ENCODE measurements at places on chromosomes 12 and 14.

- DNase-seq, result no peak
These were observed 173.1 kb downstream of the FBXL14 start for GRCh38 chr12:1421091-1421846.

GRCh38 chr12:116892349-116893140, 11.3 kb upstream of the HRK start:
- DNase-seq, result no peak

DNA sequence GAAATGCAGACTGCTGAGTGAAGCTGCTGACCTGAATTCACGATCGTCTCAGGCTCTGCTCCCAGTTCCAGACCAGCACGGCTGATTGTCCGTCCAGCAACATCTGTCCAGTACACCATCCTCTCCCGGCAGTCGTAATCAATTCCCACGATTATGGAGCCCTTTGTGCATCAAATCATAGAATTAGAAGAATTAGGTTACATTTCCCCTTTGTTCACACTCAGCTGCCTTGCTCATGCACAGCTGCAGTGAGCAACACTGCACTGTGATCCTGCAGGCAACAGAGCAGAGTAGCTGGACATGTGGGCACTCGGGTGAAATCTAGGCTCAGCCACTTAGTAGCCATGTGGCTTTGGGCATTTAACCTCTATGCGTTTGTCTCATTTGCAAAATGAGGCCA, 22.2 kb downstream of the RTRAF start:
- no peak for DNase-seq

DNA sequence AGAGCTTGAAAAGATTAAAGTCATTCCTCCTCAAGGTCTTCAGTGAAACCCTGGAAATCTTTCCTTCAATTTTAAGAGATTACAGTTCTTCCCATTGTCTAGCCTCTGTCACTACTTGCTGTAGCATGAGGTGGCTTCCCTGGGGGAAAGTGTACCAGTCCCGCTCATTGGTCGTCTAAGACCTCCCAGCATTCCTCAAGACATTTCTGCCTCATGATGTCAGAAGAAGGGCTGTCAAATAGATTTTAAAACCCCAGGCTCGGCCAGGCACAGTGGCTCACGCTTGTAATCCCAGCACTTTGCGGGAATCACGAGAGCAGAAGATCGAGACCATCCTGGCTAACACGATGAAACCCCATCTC, 46.7 kb downstream of the SMUG1 start:
- peak; percentile 86 for DNase-seq

GRCh38 chr14:54257424-54257823, 139.4 kb upstream of the CDKN3 start:
- DNase-seq, result peak; percentile 15

DNA sequence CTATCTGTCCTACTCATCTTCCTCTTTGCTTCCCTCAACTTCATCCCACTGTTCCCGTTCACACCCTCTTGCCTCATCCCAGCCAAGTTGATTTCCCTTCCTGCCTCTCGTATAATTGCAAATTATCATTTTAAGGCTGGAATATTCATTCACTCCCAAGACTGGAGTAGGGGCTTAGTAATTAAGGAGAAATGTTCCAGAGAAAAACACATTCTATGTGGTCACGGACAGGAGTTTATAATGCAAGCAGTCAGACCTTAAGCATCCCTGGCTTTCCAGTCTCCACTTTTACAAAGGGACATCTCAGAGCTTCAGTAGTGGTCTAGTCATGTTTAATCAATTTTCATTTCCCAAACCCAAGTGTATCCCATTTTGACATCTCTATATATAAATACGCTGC, 54.9 kb downstream of the TMEM132D start:
- no peak for DNase-seq

- no peak for DNase-seq
These were observed 40.7 kb downstream of the NKX2-1 start for GRCh38 chr14:36479344-36479743.

GRCh38 chr14:78245238-78245637, 75.1 kb downstream of the NRXN3 start:
- DNase-seq, result no peak

- DNase-seq, result no peak
These were observed 199.6 kb upstream of the OTX2 start for GRCh38 chr14:57009585-57010515.

DNA sequence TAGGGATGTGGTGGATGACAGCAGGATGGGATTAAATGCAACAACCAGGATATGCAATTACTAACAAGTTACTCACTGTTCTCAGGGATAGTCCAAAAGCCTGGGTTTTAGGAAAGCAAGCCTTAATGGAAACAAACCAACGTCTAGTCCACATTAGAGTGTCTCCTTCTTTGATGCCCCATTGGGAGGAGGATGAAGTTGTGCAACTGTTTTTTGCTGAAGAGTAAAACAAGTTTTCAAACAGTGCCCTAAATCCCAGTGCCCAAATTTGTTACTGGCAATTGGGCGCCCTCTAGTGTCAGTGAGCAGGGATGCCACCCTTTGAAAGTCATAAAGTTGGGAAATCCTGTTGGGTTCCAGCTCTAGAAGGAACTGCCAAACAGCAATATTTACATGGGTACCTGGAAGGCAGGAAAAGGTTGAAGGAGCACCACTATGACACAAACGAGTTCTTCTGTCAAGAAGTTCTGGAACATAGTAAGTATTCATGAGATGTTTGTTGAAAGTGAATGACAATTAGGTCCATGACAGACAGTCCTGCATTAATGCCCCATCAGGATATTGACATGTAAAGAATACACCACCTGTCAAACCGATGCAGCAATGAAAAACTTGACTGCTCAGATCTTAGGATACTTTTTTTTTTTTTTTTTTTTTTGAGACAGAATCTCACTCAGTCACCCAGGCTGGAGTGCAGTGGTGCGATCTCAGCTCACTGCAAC, 11.1 kb upstream of the DPF3 start:
- DNase-seq, result peak; percentile 85

GRCh38 chr14:94535506-94535905, 25.7 kb upstream of the SERPINA4 start:
- DNase-seq, result no peak

DNA sequence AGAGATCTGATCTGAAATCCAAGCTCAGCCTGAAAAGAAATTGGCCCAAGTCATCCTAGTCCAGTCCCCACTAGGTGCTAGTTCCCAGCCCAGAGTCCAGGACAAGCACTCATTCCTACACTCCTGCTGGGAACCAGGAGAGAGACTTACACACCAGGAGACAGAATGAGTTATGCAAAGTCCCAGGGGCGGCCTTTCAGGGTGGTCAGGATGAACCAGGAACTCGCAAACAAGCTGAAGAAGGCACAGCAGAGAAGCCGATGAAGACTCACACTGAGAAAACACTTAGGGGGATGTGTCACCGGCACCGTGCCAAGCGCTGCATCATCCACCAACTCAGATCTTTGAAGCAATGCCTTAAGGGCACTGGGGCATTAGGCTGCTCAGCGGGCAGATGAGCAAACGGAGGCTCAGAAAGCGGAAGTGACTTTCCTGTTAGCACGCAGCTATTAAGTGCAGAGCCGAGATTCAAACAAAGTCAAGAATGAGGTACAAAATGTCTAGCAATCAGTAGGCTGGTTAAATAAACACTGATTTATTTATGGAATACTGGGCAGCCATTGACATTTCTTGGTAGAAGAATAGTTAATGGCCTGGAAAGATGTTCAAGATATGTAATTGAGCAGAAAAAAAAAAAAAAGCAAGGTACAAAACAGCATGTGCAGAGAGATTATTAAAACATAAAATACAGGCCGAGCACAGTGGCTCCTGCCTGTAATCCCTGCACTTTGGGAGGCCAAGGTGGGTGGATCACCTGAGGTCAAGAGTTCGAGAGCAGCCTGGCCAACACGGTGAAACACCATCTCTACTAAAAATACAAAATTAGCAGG, 78.7 kb downstream of the LRRC74A start:
- peak; percentile 97 for DNase-seq

- no peak for DNase-seq
These were observed 519.8 kb upstream of the TMPO start for GRCh38 chr12:97995559-97995958.

GRCh38 chr14:68979722-68980451, 785 bp upstream of the ACTN1 start:
- peak; percentile 70 for DNase-seq

DNA sequence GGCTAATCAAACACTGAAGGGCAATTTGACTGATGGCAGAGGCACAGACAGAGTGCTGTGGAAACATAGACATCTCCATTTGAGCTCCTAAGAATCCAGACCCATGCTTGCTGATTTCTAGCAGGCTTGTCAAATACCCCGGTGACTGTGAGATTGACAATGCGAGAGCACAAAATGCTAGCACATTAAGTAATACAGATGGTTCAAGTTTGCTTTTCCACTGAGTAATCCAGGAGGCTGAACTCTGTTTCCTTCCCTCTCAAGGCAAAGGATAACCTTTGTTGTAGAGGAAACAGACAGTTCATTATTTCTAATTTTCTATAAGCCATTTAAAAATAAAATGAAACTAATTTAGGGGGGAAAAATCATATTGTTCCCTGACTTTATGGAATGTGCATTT, 256.5 kb upstream of the CRY1 start:
- no peak for DNase-seq

GRCh38 chr14:55099756-55100155, 29.3 kb upstream of the LGALS3 start:
- DNase-seq, result peak; percentile 89

All from AG10803 (cell line).